ENCODE measurements at places on chromosomes 7 and 10. TPM values are rescaled to one million over a fixed set of nuclear protein-coding genes. Genes with fewer than 3 reads are reported as not detected.

DNA sequence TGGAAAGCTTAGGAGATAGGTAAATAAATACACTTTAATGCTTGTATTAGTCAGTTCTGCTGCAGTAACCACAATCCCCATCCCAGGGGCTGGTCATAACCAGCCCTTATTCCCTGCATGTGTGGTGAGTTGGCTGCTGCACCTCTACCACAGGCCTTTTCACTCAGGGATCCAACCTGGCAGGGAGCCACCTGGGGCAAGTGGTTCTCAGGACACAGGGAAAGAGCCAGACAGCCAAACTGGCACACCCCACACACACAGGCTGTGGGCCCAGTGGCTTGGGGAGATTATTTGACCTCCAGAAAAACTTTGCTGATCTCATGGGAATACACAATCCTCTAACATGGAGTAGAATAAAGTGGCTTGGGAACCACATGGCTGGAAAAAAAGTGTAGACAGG is 400.0 kb upstream of the RNF32 start:
- no peak for DNase-seq

GRCh38 chr10:2968401-2969058 is 98.8 kb upstream of the PFKP start:
- no peak for DNase-seq

DNA sequence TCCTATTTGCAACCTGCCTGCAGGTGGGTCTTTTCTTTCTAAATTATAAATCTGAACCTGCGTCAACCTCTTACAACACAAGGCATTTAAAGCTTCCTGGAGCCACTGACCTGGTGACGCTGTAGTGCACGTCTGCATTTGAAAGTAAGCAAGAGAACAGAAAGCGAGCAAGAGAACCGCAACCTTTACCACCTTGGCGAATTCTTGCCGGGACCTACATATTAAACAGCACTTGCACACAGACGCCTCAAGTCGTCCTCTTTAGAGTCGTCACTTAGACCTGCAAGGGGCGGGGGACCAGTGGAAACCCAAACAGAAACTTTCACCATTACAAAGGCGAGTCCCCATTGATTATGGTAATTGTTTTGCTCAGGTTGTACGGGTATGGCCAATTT is 9.5 kb downstream of the GLI3 start:
- peak; percentile 78 for DNase-seq

GRCh38 chr7:101015626-101016025 is 4.3 kb upstream of the MUC17 start:
- DNase-seq, result no peak

DNA sequence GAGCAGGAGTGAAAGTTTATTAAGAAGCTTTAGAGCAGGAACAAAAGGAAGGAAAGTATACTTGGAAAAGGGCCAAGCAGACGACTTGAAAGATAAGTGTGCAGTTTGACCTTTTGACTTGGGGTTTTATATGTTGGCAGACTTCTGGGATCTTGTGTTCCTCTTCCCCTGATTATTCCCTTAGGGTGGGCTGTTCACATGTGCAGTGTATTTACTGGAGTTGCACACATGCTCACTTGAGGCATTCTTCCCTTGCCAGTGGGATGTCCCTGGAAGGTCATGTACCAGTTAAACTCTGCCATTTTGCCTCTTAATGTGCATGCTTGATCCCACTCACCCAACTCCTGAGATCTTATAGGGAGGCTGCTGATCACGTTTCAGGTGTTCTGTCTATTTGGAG is 23.4 kb upstream of the ARHGAP12 start:
- no peak for DNase-seq

- no peak for DNase-seq
These were observed 518.0 kb upstream of the KLF6 start for GRCh38 chr10:4303045-4303444.

- no peak for DNase-seq
These were observed 556.5 kb upstream of the LRRN3 start for GRCh38 chr7:110534241-110534931.

GRCh38 chr7:96135241-96135640 is 186.7 kb downstream of the SLC25A13 start:
- DNase-seq, result no peak

DNA sequence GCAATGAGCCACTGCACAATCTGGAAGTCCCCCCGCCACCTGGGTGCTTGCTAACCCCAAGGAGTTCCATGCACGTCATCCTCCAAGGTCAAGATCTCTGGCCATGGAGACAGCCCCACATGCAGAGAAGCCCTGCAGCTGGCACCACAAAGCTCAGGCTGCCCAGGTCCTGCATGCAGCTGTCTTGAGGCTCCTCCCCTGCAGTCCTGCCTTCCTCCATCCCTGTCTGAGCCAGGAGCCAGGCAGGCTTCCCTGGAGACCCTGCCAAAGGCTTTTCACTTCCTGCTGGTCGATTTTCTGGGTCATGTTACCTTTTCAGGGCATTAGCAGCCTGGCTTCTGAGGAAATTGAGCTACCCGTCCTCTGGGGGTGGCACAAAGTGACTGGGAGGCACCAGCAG is 12.5 kb upstream of the TMEM72 start:
- no peak for DNase-seq

The STOX1 gene
- total RNA-seq, result 53.9 TPM

The FBXL13 gene
- total RNA-seq, result 8.2 TPM

The AQP1 gene
- 0.87 TPM for total RNA-seq
